NCI-H446 (cell line): ENCODE measurements at places on chromosomes 4 and X.

DNA sequence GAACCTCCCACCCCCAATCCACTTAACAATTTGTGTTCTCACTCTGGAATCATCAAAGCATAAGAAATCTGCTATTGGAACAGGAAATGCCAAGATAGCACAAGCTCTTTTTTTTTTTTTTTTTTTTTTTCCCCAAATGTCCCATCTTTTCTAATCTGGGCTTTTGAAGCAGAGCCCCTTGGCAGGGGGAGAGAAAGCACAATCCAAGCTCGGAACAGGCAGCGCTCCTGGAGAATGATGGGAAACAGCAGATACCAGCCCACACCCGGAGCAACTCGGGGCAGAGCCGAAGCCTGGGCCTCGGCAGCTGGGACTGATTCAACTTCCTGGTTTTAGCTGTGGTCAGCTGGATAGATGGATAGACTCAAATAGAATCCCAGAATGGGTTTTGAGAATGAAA lies 235.1 kb downstream of the QDPR start:
- DNase-seq = no peak

DNA sequence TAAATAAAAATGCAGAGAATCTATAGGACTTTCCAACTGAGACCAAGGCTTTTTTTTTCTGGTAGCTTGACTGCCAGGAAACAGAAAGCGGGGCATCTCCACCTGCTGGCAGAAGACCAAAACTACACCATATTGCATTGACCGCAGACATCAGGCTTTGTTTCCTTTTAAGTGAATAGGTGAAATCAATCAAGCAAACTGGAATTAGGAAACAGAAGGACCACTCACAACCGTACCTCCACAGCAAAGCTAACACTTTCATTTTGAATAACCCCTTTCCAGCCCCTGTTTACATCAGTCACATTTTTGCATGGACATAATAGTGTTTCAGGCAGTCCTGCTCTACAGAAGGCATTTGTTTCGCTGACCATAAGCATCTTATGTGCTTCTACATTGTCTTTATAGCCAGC lies 218.2 kb downstream of the IDS start:
- DNase-seq = peak; percentile 40

DNA sequence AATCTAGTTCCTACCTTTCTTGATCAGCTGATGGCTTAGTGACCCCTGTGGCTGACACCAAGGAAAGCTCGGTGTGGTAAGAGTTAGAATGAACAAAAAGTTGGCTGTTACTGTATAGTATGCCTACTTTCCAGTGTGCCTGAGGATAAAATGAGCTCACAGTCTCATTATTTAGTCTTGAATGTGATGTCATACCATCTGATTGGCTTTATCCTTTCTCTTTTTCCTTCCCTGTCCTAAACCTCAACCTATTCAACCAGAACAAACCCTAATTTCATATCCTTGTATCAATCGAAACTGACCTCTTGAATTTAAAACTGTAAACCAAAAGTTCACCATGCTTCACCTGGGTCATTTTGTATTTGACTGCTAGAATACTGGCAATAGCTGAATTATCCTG lies 156.4 kb downstream of the PPARGC1A start:
- no peak for DNase-seq

DNA sequence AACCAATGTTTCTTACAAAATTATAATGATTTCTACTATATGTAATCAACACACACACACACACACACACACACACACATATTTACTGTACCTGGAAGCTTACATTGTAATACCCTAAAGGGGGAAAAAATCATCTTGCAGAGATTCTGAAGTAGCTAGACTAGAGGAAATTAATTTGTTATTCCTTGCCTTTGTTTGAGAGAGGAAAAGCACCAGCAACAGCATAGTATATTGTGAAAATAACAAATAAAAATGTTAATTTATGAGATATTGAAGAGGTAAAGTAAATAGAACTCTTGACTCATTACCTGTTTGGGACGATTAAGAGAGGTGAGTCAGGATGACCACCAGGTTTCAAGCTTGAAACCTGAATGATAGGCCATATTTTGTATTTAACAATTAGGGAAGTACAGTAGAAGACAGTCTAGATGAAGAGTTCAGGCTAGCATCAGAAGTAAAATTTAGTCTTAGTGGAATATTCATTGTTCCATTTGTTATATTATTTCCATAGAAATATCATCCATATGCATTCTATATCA lies 873.4 kb upstream of the PCDH10 start:
- no peak for DNase-seq

DNA sequence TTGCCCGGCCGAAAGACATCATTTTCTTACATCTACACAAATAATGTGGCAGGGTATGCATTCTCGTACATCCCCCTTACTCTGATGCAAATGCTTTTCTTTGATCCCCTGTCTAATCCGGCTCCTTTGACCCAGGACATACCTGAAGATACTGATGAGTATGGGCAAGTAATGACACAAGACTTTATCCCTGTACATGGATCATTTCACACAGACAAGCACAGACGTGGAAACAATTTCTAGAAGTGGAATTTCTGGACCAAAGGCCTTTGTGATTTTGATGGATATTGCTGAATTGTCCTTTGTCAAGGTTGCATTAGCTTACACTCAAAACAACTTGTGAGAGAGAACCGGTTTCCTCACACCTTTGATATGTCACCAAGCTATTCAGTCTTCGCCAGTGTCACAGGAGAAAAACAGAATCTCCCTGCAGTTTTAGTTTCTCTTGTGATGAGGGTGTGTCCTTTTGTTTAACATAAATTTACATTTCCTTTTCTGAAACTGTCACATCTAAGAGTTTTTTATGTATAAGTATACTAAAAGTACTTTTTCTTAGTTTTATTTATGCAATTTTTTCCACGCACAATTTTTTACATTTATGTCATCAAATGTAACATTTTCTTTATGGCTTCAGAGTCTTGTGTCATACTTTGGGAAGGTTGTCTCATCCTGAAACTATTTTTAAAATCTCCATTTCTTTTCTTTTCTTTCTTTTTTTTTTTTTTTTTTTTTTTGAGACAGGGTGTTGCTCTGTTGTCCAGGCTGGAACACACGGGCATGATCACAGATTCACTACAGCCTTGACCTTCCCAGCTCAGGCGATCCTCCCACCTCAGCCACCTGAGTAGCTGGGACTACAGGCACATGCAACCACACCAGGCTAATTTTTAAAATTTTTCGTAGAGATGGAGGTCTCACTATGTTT lies 25.2 kb downstream of the RWDD4 start:
- no peak for DNase-seq

GRCh38 chr4:8725845-8726244 lies 133.3 kb downstream of the CPZ start:
- no peak for DNase-seq

DNA sequence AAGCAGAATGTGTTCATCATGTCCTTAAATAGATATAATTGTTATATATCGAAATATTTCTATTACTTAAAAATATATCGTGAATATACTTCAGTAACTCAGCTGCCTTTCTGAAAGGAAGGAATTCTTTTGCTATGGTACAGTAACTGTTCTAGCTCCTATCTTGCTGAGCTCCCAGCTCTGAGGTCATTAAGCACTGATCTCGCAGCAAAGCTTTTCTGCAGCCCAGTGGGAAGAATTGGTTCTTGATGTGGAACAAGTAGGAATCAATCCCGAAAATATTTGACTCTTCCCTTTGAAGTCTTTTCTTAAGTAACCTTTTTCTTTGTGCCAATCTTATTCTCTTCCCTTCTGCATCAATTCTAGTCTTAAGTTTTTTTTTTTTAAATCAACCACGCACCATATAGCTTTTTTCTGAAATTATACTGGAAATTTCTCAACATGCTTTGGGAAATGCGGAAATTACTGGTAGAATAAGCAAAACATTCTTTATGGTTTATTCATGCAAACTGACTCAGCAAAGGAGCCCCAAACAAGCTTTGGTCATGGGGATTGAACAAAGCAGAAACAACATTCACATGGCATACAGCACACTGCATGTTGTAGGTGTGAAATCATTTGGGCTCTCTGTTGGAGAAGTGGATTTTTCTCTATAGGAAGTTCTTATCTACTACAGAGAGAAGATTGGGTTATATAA lies 428.9 kb upstream of the GNPDA2 start:
- DNase-seq = no peak

GRCh38 chrX:6857749-6858148 lies 289.8 kb upstream of the STS start:
- DNase-seq = no peak

DNA sequence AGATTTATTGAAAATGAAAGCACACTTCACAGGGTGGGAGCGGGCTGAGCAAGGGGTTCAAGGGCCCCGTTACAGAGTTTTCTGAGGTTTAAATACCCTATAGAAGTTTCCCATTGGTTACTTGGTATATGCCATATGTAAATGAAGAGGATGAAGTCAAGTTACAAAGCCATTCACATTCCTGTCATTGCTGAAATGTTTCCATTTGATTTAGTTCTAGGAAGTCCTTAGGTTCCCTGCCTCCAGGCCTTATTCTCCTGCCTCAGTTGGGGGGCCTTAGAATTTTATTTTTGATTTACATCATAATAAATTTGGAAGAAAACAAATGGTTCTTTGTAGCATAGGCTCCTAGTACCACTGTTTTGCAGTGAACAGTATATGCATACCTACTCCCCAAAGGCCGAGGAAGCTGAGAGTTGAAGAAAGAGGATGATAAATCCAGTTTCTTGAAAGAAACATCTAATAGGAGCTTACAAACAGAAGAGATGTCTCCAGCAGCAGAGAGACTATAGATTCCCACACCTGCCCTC lies 31.8 kb downstream of the SERTM2 start:
- no peak for DNase-seq

DNA sequence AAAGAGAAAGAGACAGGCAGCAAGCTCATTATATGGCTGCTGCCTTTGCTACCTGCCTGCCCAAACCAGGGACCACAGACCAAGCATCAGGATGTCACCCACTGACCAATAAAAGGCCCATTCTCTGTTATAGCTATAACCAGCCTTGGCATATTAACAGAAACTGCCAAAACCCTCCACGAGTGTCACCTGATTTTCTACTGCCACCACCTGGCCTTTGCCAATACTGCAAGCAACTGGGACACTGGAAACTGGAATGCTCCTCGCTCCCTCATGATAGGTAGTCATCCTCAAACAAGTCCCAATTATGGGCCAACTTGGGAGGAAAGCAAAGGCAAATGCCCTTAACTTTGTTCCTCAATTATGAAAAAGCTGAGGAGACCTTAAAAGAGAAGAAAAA lies 76.0 kb downstream of the SPIN4 start:
- no peak for DNase-seq

- DNase-seq = no peak
Measured at GRCh38 chr4:72489267-72489666, 79.8 kb downstream of the ADAMTS3 start.

DNA sequence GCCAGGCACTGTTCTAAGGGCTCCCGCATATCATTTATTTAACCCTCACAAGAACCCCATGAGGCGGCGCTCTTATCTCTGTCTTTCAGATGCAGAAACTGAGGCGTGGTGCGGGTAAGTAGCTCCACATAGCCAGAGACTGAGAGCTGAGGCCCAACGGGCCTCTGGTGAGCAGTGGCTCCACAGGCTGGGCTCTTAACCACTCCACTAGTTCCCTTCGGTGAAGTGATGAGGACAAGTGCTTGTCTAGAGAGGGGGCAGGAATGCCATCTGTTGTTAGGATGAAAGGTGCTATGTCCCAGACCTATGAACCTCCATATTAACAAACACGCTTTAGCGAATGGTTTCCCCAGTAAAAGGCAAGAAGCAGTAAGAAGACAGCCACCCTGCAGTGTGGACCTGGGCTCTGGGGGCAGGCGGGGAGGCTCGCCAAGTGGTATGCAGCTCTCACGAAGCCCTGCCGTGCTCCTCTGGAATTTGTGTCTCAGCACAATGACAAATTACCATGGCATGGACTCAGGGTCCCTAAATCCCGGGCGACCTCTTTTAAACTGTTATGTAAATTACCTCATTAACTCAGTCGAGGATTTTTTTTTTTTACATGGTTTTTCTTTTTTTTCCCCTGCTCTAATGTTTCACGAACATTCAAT lies 20.9 kb upstream of the S100G start:
- DNase-seq = no peak
